ENCODE measurements at places on chromosomes 11 and 22.

- DNase-seq: no peak
Measured at GRCh38 chr11:31813391-31814175, 2.5 kb upstream of the PAX6 start.

GRCh38 chr11:2328656-2329354 is 27.0 kb downstream of the TSPAN32 start:
- DNase-seq: no peak

DNA sequence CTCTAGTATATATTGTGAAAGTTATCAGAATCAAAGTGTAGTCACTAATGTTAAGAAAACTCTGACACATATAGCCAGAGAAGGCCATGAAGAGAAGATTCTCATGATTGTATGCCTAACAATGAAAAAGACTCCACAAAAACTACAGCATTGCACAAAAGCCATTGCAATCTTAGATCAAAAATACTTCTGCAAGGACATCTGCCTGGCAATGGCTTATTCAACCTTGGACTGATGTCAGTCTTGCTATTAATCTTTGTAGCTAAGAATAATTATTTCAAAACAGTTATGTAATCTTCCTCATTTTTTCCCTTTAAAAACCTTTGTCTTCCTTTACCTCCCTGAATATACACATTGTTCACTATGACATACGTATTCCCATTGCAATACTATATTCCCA is 55.3 kb upstream of the SLC36A4 start:
- no peak for DNase-seq

DNA sequence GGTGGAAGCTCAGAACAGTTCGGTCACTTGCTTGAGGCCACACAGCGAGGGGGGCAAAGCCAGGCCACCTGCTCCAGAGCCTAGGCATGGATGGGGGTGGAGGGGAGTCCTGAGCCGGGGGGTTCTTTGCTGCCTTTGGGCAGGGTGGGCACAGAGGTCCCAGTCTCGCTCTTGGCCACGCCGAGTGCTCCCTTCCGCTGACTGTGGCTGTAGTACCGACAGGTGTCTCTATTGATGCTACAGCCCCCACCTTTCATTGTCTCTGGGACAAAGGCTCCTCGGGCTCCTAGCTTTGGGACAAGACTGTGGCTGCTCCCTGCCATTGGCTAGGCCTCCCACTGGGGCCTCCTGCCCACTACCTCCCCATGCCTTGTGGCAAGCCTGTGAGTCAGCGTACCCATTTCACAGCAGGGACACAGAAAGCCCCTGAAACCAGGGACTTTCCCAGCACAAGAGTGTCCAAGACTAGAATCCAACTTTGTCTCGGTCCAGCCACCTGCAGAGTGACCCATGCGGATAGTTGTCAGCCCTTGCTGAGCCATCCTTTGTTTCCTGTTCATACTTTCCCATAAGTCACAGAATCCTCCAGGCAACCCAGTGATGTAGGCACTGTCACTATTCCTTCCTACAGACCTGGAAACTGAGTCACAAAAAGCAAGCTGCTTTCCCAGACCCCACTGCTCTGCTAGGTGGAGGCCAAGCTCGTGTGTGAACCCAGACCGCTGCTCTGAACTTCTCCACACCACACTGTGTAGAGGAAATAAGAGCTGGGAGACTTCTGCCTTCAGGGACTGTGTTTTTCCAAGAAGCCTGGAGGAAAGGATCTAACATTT is 17.2 kb downstream of the MYEOV start:
- no peak for DNase-seq

GRCh38 chr11:102147632-102148031 is 37.4 kb downstream of the YAP1 start:
- DNase-seq: no peak

DNA sequence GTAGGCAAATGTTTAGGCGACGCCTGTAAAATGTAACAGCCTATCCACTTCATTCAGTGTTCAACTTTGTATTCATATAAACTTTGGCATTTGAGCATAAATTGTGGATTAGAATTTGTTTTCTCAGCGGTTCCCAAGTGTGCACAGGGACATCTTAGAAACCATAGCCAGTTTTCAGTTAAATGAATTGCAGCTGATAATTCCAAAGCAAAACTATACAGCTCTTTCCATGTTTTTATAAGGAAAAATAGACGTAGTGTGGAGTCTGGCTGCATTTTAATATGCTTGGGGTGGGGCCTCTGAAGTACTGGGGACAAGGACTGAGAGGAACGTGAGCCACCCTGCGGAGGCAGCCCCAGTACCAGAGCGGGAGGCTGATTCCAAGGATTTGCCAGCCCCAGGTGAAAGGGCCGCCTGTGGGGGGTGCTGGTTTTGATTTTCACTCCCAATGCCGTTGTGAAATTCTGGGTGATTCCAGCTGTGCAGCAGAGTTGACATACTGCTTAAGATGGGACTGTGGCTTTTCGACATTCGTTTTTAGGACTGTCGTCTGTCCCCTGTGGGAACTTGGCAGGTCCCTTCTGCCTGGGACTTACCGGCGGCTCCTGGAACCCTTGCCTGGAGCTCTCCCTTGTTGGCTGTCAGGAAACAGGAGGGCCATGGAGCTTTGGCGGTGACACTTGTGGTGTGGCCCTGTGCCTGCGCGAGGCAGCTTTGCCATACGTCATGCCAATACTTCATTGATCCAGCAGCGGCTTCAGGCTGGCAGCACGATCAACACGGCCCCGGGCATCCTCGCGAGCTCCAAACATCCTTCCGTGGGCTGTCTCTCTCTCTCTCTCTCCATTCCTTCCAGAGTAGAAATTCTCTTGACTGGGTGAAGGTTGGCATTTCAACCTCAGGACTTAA is 370.9 kb downstream of the TBC1D22A start:
- no peak for DNase-seq

DNA sequence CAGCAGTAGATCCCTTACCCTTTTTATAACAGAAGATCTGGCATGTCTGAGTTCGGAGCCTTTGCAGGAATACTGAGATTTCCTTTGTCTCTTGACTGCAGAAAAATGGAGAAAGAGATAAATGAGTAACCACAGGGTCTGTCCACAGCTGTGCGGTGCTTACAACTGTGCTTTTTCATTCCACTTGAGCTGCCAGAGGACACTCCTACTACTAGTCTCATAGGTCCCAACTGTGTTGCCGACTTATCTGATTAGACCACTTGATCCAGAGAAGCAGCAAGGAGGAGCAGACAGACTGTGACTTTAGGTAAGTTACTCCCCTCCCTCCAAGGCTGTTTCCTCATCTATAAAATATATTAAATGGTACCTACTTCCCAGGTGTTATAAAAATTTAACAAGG is 17.5 kb downstream of the FAM227A start:
- DNase-seq: no peak

DNA sequence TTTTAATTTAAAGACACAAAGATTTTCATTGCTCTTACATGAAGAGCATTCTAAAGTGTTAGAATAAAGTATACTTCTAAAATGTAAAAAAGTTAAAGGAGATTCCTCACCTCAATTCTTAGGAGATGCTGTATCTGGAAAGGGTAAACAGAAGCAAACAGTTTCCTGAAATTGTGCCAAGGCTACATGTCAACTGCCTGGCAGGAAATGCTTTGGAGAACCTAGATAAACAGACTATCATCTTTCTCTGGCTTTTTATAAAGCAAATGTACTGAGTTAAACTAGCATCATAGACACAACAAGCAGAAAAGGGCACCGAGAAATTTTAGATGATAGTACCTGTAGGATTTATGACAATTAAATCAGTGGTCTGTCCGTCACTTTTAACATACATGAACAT is 24.7 kb upstream of the AKIP1 start:
- no peak for DNase-seq

- no peak for DNase-seq
Measured at GRCh38 chr11:103586756-103587155, 449.7 kb upstream of the DDI1 start.

- DNase-seq: no peak
Measured at GRCh38 chr22:29259253-29259899, 8.4 kb downstream of the RHBDD3 start.

GRCh38 chr11:111463276-111463675 is 48.9 kb downstream of the BTG4 start:
- no peak for DNase-seq

DNA sequence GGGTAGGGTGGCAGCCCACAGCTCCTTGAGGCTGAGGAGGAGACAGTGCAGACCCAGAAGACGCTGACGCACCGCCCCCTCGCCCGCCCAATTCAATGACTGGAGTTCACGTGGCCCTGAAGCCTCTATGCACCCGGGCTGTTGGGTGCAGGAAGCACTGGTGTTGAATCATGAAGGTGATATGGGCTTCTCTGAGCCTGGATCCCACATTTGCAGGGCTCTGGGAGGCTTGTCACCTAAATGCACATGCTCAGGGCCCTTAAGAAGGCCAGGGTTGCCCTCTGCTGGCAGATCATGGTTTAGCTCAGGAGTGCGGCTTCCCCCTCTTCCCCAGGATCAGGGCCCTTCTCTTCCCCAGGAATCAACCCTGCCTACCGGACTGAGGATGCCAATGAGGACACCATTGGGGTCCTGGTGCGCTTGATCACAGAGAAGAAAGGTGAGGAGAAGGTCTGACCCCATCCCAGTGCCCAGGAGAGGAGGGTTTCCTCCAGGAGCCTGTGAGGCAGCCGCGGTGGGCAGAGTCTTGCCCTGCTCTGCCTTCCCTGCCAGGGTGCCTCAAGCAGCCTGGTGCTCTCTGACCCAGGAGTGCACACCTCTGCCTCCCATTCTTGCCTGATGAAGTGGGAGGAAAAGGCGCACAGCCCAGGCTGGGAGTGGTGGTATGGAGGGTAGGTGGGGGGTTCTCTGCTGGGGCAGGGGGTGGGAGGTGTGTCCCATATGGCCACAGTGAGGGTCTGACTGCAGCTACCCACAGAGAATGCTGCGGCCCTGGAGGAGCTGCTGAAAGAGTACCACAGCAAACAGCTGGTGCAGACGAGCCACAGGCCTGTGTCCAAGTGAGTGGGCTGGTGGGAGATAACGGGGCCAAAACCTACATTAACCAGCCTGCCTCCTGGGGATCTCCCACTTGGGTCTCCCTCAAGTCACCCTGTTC is 17.5 kb downstream of the RELT start:
- DNase-seq: peak; percentile 11

- no peak for DNase-seq
Measured at GRCh38 chr11:34631297-34631696, 10.4 kb downstream of the EHF start.

- DNase-seq: no peak
Measured at GRCh38 chr11:14541192-14541947, 21.2 kb upstream of the PSMA1 start.

GRCh38 chr11:76672431-76673175 is 2.1 kb upstream of the LRRC32 start:
- DNase-seq: no peak

GRCh38 chr11:8823174-8823742 is 87.7 kb upstream of the AKIP1 start:
- DNase-seq: no peak

DNA sequence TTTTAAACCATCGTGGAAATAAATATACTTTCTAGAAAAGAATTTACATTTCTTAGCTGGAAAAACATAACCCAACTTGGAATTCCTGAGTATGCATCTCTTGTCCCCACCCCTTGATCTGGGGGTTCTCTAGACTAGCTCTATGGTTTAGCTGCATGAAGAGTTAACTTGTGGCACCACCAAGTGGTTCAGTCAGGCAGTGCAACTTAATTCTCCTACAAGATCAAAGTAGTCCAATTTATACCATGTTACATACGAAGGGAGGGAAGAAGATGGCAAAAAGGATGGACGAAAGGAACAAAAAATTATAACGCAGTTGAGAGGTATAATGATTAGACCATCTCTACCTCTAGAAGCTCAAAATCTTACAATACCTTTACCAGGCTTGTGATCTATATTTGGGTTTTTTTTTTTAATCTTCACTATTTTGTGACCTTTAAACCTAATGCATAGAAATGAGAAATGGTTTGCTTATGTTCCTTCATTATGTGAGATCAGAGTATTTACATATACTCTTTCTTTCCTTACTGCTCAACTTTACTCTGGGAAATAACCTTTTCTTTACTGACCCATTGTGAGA is 28.5 kb upstream of the ALKBH3 start:
- DNase-seq: peak; percentile 0

GRCh38 chr11:76698321-76699043 is 27.9 kb upstream of the LRRC32 start:
- DNase-seq: no peak

- no peak for DNase-seq
Measured at GRCh38 chr11:112228706-112229105, 2.5 kb downstream of the PTS start.

DNA sequence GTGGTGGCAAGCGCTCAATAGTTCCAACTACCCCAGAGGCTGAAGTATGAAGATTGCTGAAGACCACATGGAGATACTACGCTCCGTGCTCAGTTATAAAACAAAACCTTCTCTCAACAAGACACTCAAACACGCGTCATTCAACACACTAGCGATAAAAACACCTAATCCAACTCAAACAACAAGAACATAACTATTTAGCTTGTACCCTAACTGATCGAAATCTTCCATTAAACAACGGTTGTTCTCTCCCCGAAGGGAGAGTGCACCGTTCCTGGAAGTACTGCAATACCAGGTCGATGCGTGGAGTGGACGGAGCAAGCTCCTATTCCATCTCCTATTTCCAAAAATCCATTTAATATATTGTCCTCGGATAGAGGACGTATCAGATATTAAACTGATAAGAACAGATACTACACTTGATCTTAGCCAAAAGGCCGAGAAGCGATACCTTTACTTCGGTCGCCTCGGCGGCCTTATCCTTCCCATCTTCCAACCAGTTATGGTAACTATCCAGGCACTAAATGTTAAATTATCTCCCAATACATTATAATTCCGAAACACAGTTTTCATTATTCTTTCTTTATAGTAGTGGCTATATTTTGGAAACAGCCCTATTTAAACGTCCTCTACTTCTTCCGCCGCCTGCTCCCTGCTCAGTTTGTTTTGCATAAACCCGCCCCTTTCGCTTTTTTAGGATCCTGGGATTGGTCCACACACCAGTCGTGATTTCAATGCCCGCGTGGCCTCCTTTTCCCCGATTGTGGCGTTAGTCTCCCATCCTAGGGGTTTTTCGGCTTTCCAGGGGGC is 2.2 kb upstream of the WDR74 start:
- peak; percentile 85 for DNase-seq

DNA sequence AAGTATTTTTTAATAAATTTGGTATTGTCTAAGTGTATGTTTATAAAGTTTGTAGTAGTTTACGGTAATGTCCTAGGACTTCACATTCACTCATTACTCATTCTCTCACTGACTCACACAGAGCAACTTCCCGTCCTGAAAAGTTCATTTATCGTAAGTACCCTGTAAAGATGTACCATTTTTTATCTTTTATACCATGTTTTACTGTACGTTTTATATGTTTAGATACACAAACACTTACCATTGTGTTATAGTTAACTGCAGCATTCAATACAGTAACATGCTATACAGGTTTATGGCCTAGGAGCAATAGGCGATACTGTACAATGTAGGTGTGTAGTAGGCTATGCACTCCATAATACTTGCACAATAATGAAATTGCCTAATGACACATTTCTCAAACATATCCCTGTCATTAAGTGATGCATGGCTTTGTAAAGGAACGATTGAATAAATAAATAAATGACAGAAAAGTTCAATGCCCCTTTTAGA is 12.5 kb upstream of the CARD18 start:
- DNase-seq: no peak

DNA sequence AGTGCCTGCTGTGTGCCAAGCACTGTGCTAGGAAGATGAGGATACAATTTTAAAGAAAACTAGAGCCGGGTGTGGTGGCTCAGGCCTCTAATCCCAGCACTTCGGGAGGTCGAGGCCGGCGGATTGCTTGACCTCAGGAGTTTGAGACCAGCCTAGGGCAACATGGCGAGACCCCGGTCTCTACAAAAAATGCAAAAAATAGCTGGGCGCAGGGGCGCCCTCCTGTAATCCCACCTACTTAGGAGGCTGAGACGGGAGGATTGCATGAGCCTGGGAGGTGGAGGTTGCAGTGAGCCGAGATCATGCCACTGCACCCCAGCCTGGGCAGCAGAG is 8.3 kb downstream of the TPBGL start:
- DNase-seq: no peak

GRCh38 chr11:3206156-3206921 is 12.3 kb downstream of the MRGPRG start:
- DNase-seq: no peak
